ENCODE measurements at places on chromosomes 11 and 22.
A peak's percentile ranks its signal among the peaks of the same experiment; 100 is the strongest.

- no peak for DNase-seq
These were observed 81.6 kb downstream of the ZC3H12C start for GRCh38 chr11:110174645-110175310.

DNA sequence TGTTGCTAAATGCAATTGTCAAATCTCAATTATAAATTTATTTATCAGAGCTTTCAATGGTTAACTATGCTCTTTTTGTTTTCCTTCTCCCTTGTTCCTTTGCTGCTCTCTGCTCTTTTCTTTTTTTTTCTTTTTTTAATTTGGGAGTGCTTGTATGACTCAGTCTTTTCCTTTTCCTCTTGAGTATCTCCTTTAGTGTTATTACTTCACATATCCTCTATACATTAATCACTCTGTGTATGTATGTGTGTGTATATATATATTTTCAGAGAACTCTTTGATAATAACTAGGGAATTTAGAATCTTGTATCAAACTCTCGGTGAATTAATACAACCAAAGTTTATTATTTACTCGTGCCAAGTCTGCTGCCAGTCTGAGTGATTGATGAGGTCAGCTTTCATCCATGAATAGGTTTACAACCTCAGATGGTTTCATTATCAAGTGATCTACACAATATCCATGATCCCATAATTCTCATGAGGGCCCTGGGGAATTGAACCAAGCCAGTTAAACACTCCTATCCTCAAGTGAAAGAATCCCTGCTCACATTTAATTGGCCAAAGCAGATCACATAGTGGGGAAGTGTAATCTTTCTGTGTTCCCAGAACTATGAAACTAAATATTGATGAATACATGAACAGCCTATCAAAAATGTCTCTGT lies 743.4 kb upstream of the CNTN5 start:
- no peak for DNase-seq

DNA sequence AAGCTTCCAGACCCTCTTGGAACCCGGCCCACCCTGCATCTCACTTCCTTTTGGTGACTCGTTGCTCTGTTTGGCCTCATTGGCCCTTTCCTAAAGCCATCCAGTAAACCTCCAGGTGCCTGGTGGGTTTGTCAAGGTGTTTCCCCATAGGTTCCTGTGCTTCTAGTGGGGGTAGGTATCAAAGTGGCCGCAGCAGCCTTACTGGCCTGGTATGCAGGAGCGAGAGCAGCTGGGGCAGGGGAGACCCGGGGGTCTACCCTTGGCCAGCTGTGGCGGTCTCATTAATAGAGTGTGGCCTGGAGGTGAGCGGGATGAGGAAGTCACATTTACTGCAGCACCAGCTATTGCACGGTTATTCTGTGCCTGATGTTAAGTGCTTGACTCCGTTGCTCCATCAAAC lies 4.1 kb downstream of the APOA4 start:
- DNase-seq = no peak

DNA sequence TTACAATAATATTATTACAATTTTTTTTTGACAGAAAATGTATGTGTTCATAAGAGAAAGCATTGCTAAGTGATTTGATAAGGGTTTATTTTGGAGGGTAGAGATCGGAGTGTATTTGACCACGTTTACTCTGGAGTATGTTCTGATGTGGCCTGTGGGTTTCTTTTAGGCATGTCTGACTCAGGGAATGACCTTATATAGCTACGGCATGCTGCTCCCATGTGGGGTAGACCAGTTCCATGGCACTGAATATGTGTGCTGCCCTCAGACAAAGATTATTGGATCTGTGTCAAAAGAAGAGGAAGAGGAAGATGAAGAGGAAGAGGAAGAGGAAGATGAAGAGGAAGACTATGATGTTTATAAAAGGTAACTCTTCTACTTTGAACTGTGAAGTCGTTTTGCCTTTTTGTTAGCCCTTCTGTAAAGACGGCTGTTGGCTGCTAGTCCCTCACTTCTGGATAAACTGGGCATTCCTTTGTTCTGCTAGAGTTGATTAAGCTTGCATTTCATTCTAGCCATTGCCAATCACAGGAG lies 38.1 kb upstream of the ST14 start:
- no peak for DNase-seq

- no peak for DNase-seq
These were observed 25.7 kb downstream of the USP28 start for GRCh38 chr11:113849713-113850112.

DNA sequence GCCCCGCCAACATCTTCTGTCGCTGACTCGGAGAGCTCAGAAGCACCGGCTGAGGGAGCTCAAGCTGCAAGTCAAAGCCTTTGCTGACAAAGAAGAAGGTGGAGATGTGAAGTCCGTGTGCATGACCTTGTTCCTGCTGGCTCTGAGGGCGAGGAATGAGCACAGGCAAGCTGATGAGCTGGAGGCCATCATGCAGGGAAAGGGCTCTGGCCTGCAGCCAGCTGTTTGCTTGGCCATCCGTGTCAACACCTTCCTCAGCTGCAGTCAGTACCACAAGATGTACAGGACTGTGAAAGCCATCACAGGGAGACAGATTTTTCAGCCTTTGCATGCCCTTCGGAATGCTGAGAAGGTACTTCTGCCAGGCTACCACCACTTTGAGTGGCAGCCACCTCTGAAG lies 6.7 kb downstream of the RAG1 start:
- DNase-seq = no peak

DNA sequence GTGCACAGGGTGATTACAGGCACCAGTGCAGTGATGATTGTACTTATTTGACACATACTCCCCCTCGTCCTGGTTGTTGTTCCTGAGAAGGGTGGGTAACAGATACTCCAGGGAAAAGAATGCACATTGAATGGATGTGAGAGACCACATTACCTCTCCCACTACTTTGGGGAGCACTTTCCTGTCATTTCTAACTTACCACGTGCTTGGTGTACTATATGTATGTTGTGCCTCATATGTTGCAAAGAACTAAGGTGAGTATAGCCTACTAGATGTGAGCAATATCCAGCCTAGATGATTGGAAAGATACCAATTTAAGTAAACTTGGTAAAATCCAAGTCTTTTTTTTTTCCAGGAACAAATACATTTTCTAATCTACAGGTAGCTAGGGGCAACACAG lies 14.3 kb upstream of the SCARF2 start:
- no peak for DNase-seq

DNA sequence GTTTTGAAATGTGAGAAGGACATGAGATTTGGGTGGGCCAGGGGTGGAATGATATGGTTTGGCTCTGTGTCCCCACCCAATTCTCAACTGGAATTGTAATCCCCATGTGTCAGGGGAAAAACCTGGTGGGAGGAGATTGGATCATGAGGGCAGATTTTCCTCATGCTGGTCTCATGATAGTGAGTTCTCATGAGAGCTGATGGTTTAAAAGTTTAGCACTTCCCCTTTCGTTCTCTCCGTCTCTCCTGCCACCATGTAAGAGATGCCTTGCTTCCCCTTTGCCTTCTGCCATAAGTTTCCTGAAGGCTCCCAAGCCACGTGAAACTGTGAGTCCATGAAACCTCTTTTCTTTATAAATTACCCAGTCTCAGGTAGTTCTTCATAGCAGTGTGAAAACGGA lies 113.5 kb downstream of the FCHSD2 start:
- DNase-seq = no peak

DNA sequence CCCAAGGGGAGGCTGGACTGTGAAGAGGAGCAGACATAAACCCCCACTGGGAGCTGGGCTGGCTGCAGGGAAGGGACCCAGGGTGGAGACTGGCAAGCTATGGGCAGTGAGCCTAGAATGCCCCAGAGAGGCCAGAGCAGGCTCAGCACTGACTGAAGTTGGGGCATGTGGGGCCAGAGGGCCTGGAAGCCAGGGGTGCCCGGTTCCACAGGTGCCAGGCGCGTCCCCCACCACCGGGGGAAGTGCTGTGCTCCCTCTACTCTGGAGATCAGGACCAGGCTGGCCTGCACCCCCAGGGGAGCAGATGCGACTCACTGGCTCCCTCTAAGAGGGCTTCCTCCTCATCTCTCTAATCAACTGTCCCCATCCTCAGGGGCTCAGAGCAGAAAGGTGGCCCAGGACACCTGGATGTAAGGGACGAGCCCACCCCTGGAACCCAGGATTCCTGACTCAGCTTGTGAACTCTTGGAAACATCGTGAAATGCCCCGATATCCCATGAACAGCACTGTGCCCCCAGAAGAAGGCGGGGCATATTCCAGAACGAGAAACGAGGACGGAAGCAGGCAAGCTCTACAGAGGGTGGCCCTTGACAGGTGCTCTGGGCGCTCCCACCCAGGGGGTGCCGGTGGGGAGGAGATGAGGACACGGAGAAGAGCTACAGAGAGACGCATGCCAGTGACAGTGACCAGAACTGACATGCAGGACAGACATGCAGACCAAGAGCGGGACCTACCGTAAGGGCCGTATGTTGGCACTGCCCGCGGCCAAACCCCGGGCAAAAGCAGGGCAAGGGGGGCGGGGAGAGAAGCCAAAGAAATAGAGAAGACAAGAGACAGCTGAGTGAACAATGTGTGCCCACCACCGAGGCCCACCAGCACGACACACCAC lies 20.4 kb downstream of the MAFF start:
- no peak for DNase-seq

DNA sequence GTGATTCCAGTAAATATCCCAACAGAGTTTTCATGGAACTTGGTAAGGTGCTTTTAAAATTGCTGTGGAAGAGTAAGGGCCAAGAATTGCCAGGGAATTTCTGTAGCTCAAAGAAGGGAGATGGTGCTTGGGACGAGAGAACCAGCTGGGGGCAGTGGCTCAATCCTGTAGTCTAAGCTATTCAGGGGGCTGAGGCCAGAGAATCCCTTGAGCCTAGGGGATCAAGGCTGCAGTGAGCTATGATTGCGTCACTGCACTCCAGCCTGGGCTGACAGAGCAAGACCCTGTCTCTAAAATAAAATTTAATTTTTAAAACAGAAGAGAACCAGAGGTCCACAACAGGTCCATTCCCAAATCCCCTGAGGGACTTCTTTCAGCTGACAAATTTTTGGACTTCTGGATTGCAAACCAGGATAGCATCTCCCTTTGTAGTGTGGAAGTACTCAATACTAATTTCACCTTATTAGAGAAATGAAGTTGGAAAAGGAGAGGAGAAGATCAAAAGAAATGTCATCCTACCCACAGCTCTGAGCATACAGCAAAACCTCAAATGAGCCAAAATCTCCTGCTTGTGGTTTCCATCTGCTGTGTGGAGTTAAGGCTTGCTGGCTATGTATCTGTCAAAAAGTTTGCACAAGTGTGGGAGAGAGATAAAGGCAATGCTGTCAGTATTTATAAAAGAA lies 59.2 kb upstream of the CLPB start:
- DNase-seq = no peak

GRCh38 chr11:17604201-17604914 lies 57.3 kb downstream of the OTOG start:
- no peak for DNase-seq

GRCh38 chr11:6655790-6656583 lies at the start of gene DCHS1:
Gene DCHS1 (minus strand): TSS chr11:6655809. CDS start chr11:6641613, 14,196 bp downstream.
- peak; percentile 80 for DNase-seq

DNA sequence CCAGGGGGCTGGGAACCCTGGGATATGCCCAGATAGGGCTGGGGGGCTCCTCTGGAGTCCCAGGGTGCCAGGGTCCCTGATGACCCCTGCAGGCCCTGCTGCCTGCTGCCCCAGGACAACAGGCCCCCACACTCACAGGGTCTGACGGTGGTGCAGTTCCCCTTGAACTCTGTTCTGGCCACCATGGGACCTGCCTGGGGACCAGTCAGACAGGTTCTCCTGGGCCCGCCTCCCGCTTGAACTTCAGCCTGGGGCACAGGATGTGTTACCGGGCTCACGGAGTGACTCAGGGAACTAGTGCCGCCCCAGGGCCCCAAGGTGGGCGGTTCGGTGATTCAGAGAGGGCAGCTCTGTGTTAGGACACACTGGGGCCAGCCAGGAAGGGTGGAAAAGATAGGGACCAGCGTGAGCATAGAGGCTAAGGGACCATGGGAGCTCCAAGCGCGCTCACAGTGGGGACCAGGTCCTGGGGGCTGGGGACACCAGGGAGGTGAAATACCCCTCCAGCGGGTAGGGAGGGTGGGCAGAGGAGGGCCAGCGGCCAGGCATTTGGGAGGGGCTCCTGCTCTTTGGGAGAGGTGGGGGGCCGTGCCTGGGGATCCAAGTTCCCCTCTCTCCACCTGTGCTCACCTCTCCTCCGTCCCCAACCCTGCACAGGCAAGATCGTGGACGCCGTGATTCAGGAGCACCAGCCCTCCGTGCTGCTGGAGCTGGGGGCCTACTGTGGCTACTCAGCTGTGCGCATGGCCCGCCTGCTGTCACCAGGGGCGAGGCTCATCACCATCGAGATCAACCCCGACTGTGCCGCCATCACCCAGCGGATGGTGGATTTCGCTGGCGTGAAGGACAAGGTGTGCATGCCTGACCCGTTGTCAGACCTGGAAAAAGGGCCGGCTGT lies 21.5 kb upstream of the TXNRD2 start:
- DNase-seq = no peak

DNA sequence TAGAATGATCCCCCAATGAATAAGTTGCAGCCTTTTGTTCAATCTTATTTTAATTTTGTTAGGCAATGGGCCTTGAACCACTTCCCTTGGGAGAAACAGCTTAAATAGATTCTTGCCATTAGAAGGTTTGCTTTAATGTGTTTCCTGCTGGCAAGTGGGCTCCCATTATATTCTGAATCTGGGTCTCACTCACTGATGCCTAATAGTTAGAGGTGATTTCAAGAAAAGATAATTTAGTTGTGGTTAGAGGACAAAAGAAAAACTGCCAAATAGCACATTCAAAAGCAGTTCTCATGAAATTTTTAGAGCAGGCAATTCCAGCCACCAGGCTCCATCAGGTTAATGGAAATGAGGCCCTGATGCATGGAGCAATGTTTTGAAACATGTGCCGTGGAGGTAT lies 362.6 kb upstream of the CHORDC1 start:
- DNase-seq = no peak

DNA sequence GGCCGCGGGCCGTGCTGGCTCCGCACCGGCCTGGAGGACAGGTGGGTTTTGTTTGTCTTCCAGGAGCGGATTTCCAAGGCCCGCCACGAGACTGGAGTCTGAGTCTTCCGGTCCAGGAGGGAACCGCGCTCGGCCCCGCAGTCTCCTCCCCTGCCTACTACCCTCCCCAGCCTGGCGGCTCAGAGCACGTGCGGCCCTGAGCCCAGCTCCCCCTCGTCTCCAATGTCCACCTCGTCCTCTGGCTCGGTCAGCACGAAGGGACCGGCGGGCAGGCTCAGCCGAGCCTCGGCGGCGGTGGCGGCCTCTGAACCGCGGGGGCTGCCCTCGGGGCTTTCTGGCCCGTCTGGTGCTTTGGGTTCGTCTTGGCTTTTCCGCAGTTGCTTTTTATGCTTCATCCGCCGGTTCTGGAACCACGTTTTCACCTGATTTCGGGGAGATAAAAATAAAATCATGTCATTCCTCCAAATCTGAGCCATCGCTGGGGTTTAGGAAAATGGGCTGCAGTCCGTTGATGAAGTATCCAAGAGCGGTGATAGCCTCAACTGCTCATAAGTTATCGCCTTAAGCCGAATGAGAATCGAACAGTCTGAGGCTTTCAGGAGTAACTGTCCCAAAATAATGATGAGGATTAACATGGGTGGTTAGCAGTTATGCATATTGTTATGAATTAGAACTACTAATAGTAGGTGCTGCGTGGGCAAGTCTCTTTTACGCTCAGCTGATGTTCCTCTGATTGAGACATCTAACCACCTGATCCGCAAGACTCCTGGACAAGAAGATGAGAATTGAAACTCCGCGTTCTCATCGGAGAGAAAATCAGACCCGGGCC lies 4.0 kb downstream of the BSX start:
- DNase-seq = no peak

- DNase-seq = no peak
These were observed 34.7 kb downstream of the DDIAS start for GRCh38 chr11:82936261-82936660.

- DNase-seq = no peak
These were observed 220.7 kb downstream of the TENM4 start for GRCh38 chr11:79220171-79220570.

- no peak for DNase-seq
These were observed 801 bp downstream of the SESN3 start for GRCh38 chr11:95229993-95230809.

Measured in spinal cord (tissue), 10 donors.